ENCODE measurements at places on chromosomes 4 and X.

DNA sequence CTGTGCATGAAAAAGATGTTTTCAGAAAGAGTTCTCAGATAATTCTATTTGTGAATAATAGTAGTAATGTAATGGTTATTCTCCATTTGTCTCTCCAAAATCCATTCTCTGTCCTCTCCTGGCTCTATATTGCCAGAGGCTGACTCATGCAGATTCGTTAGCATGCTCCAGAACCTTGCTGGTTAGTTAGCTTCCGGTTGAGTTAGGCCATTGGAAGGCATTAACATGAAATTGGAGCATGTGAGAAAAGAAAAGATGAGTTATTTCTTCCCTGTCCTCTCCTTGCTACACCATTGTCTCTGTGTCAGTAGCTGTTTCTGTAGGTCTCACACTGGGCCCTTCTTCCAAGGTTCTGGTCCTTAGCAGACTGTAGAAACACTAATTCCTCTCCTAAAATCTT, 23.5 kb upstream of the PRDM8 start:
- DNase-seq = no peak

DNA sequence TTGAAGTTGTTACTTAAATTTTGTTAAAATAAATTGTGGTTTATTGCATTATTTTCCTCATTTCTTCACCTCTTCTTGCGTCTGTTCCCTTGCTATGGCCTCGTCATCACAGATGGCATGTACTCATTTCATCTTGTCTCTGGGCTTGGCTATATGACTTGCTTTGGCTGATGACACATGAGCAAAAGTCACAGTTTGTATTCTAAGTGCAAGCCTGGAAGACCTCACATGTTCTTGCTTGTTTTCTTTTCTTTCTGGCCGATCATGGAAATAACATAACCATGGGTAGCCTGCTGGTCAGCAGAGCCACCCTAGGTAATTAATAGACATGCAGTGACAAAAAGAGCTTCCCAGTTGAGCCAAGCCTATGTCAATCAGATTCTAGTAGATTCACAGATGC, 527.9 kb downstream of the SPRY1 start:
- no peak for DNase-seq

- DNase-seq = no peak
Observed at GRCh38 chr4:34289489-34289888, 1954.8 kb downstream of the ARAP2 start.

DNA sequence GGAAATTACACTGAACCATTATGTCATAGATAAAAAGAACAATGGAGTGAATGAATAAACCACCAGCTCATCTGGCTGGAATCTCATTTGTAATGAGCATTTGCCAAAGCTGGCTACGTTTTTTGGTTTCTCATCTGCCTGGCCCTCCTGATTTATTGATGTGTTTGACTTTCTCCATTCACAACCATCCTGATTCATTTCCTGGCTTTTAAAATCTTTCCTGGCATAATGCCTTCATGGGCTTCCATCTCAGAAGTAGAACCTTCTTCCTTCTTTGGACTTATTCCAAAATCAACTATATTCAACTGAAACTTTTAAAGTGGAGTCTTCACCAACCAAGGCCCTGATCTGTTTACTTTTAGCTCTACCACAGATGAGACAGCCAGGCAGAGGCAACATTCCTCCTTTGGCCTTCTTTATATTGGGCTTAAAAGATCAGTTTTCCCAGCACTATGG, 36.0 kb upstream of the ARSJ start:
- DNase-seq = no peak

- no peak for DNase-seq
Observed at GRCh38 chrX:48558271-48558670, 16.0 kb upstream of the RBM3 start.

DNA sequence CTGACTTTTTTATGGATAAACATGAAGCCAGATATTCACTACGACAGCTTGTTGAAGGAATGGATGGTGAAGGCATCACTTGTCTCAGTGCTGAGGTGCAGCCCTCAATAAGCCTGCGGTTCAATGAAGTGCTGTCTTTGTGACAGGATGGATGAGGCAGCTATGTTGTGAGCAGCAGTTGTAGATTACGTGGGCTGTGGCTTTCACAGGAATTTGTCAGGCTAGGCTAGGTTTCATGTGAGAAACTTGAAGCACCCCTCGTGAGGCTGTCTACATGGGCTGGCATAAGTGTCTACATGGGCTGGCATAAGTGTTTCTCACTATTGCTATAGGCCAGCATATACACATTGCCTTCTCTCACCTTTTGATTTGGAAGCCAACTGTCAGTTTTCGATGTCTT, 1050.0 kb downstream of the ADGRL3 start:
- DNase-seq = no peak

- no peak for DNase-seq
Observed at GRCh38 chrX:46698691-46699090, 60.2 kb downstream of the SLC9A7 start.

DNA sequence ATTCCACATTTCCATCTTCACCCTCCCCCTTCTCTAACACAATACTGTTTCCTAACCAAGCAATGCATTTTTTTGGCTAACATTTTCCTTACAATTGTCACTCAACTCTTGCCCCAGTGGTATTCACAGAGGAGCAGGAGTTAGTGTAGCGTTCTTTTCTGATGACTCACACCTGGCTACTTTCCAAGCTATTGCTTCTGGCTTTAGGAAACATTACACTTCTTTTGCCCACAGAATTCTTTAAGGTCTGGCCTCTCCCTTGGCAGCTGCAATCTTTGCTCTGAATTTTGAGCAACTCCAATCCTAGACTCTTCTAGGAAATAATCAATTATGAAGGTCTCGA, 27.5 kb upstream of the PDGFC start:
- peak; percentile 59 for DNase-seq

GRCh38 chrX:131734621-131735020, 190.7 kb downstream of the OR13H1 start:
- peak; percentile 87 for DNase-seq

DNA sequence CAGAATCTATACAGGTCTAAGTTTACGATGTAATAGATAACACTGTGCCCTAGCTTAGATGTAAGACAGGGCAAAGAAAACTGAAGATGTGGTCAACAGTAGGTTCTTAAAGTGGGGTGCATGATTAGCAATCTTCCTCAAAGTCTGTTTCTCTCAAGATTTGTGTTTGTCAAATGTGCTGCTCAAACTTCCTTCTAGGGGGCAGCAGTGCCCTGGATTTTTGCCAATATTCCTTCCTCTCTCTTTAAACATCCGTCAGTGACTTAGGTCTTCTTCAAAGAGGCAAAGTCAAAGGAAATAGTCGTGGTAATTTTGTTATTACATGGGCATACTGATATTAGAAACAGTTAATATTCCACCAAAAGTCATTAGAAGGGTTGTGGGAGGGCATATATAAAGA, 4.2 kb upstream of the PDHA2 start:
- DNase-seq = no peak

- DNase-seq = no peak
Observed at GRCh38 chr4:139720806-139721205, 55.2 kb downstream of the MGST2 start.

GRCh38 chrX:146186540-146186939, 368.9 kb downstream of the SLITRK2 start:
- DNase-seq = no peak

DNA sequence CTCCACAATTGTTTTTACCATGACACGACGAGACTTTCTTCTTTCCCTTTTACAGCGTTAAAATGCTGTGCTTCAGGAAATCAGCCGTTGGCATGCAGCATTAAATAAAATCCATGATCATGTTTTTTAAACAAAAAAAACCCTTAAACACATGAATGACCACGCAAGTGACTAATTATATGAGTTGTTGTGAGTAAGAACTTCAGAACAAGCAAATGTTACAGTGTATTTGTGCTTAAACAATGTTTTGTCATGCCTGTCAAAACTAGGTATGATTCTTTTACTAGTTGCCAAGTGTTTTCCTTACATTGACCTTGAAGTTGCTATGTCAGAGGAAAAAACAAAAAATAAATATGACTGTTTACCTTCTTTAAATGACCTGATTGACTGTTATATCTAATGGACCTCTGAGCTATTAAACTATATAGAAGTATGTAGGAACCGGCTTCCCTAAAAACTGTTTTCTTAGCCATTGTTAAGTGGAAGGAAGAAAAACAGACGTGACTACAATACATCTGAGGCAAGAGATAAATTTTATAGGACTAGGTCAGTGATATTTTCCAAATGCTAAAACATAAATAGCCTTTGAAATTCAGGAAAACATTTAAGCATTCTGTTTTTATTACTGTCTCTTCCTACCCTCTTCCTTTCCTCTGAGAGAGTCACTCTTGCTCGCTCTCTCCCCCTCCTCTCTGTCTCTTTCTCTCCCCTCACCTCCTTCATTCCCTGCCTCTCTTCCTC, 197.1 kb downstream of the PALLD start:
- no peak for DNase-seq

GRCh38 chrX:27998666-27999065, 17.4 kb upstream of the DCAF8L1 start:
- no peak for DNase-seq

GRCh38 chrX:37711991-37712390, 26.4 kb downstream of the XK start:
- DNase-seq = no peak

DNA sequence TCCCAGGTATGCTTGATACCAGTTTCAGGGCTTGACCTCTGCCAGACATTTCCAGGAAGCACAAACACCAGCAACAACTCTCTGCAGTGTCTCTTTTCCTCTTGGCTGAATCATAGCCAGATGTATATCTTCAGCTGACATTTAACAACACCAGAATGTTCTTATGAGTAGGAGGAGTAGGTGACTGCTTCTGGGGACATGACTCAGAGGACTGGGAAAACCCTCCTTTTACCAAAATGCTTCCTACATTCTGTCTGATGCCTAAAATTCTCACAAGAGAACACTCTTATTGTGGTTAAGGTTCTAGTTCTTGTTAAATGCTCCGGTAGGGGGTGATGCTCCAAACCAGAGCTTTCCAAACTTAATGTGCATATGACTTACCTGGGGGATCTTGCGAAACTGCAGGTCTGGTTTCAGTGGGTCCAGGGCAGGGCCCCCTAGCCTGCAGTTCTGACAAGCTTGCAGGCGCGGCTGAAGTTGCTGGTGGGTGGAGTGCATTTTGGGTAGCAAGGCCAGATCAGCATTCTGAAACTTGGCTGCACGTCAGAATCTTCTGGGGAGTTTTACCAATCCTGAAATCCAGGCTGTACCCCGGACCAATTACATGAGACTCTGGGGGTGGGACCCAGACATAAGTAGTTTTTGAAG, 329.3 kb upstream of the RPS6KA3 start:
- no peak for DNase-seq

DNA sequence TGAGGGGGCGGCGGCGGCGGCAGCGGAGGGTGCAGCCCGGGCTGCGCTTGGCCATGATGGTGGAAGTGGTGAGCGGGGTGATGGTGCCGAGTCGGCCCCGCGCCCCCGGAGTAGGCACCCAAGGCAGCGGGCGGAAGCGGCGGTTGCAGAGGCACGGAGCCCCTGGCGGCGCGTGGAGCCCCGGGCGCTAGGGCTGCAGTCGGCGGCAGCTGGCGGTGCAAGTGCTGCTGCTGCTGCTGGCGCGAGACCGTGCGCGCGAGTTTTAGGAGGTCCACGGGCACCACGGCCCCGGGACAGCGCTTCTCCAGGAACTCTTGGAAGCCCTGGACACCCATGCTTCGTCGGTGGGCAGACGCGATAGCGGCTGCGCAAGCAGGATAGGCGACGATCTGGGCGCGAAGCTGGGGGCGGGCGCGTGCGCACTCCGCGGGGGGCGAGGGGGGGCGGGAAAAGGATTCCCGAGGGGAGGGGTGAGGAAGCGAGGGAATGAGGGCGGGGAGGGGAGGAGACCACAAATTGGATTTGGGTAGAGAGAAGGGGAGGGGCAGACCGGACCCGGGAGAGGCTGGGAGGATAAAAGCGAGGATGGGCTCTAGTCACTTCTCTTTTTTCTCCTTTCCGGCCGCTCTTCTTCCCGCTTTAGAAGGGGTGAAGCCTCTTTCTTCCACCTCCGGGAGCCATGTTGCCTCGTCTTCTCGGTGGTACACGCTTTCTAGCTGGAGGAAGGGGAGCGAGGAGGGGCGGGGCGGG, at the start of gene FAM120C:
Gene FAM120C (minus strand): TSS at position 391 of the 750 bp plus-strand sequence. CDS start 56 bp downstream, at position 335.
- DNase-seq = peak; percentile 22

- DNase-seq = no peak
Observed at GRCh38 chr4:24666316-24666715, 82.0 kb upstream of the DHX15 start.

- DNase-seq = no peak
Observed at GRCh38 chr4:120685756-120686278, 236.7 kb downstream of the PRDM5 start.

- DNase-seq = no peak
Observed at GRCh38 chr4:108010167-108010566, 20.5 kb downstream of the HADH start.

GRCh38 chrX:9341291-9342201, 123.3 kb upstream of the TBL1X start:
- peak; percentile 30 for DNase-seq

DNA sequence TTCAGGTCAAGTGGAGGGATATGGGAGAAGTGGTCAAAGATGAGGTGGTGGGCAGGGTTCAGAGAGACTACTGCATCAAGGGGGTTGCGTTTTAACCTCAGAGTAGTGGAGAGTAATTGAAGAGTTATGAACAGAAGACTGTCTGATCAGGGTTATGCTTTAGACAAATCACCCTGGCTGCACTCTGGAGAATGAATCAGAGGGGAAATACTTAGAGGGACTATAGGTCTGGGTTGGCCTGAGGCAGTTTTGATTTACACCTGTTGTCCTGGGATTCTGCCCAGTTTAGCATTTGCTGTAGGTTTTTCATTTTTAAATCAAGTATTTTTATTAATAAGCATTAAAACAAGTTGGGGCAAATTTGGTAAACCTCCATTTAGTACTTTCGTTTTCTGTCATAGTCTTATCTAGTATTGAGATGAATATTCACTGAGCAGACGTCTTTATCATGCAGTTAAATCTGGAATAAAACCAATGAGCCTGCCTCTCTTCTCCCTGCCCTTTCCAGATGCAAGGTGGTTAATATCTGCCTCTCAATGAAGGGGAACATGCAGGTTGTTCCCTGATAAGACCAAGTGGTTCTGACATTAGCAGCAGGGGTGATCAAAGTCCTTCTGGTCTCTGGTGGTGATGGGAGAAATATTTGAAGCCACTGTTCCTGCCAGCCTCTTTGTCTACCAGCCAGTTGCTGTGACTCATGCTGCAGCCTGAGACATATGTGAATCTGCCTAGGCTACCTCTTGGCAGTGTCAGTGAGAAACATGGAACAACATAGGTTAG, 116.0 kb upstream of the RPS6KA3 start:
- DNase-seq = no peak

DNA sequence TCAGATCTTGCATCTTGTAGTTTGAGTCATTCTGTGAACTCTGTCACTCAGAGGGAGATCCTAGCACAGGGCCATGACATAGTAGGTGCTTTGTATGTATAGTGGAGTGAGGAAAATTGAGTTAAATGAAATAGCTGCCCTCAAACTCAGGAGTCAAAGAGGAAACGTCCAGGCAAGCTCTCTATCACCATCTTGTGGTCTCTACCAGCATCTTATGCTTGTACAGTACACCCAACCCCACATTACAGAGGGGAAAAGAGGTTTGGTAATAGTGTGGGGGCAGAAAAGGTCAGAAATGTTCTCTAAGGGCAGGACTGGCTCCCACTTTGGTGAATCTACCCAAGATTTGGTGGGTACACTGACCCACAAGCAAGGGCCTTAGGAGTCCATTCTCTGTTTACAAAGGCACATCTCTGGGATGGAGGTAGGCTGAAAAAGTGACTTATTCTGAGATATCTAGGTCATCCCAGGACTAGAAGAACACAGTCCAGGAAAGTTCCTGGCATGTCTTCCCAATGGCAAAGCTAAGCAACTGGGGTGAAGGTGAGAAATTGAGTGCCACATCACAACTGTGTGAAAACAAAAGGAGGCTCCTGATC, 131.8 kb downstream of the OR13H1 start:
- no peak for DNase-seq

GRCh38 chr4:150725957-150726523, 144.1 kb downstream of the MAB21L2 start:
- DNase-seq = no peak

GRCh38 chr4:95272797-95273196, 276.0 kb downstream of the UNC5C start:
- DNase-seq = no peak

All from breast epithelium (tissue), 4 donors.